ENCODE measurements at places on chromosomes 4 and X.

GRCh38 chr4:22014222-22014741 lies 65.7 kb upstream of the KCNIP4 start:
- DNase-seq = no peak

GRCh38 chrX:29858714-29859113 lies 356.6 kb upstream of the MAGEB2 start:
- DNase-seq = no peak

DNA sequence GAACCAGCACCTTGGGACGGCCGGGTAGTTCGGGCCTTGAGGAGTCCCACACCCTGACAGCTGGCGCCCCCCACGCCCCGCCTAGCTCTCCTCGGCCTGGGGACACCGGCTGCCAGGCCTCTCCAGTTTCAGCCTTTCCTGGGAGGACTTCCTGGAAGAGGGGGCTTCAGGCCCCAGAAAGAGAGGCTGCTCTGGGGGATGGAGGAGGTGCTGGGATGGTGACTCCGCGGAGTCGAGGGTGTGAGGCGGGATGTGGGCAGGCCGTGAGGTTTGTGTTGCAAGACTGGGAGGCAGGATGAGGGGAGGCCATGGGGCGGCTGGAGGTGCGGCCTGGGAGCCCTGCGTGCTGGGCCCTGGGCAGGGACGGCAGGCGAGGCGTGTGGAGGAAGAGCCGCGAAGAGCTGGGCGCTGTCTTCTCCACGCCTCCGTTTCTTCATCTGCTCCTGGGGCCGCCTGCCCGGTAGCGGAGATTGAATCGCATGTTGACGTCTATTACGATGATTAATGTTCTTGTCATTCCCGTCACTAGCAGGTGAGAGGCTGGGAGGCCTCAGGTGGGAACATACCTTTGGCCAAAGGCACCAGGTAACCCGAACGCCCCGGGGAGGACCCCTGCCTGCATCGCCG lies 918 bp upstream of the FGFRL1 start:
- DNase-seq = peak; percentile 87

DNA sequence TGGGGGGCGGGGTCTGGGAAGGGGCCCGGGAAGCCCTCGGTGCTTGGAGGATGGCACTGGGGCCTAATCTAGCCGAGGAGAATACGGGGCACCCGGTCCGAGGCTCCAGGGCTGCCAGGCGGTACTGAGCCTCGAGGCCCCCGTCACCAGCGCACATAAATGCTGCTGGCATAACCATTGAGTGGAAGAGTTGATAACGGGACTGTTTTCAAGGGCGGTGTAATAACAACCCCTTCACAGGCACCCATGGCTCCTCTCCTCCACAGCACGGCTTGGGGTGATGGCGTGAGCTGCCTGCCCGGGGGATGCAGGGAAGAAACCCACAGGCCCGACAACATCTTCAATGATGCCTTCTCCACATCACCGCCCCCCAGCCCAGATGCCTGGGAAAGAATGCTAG lies 130.7 kb downstream of the FAM53A start:
- no peak for DNase-seq

GRCh38 chrX:65932173-65933084 lies 107.5 kb downstream of the VSIG4 start:
- peak; percentile 57 for DNase-seq

- no peak for DNase-seq
Measured at GRCh38 chr4:813900-814299, 12.0 kb downstream of the CPLX1 start.

GRCh38 chrX:71534773-71535544 lies 2.1 kb downstream of the OGT start:
- DNase-seq = no peak

- DNase-seq = peak; percentile 34
Measured at GRCh38 chrX:150899191-150899757, 806 bp upstream of the CD99L2 start.

DNA sequence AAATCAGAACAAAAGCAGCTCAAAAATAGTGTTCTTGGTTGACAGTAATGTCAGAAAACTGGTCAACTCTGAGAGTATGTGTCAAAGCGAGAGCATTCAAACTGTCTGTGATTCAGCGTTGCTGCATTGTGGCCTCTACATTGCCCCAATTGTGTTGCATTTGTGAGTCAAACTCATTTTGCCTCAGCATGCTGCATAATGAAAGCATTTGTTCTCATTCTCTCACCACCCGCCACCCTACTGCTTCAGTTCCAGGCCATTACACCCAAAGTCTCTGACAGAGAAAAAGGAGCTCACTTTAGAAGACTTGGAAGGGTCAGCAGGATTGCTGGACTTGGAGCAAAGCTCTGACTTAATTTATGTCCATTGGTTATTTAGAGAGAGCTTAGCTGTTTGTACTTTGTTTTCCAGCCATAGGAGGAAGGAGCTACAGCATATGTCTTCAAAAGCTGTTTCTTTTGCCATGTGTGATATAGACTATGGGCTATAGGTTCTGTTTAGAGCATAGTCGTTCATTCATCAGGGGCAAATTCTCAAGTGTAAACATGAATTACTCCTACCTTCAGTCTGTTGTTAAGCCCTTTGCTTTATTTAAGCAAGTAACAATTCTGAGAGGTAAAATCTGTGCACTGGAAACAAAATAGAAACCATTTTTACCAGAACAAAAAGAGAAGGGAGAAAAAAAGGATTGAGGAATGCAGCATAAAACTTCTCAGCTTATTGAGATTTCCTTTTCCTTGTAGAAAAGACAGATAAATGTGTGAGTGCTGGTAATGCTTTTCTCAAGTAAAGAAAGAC lies 153.4 kb upstream of the ANK2 start:
- peak; percentile 24 for DNase-seq

GRCh38 chrX:30713061-30713525 lies 59.9 kb downstream of the GK start:
- DNase-seq = peak; percentile 71

DNA sequence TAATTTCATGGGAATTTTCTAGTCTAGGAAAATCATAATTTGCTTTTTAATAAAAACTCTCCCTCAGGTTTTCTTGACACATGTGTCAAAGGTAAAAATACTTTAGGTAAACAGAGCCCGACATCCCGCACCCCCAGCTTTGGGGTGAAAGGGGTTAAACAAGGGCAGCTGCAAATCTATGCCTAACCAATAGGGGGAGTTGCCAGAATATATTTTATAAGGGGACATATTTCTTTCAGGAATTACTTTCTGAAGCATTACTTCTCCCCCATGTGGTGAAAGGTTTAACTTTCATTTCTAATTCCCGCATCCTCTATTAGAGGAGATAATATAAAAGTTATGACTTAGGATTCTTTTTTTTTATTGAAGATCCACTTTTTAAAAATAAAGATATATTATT lies 53.9 kb upstream of the HEPH start:
- peak; percentile 16 for DNase-seq

DNA sequence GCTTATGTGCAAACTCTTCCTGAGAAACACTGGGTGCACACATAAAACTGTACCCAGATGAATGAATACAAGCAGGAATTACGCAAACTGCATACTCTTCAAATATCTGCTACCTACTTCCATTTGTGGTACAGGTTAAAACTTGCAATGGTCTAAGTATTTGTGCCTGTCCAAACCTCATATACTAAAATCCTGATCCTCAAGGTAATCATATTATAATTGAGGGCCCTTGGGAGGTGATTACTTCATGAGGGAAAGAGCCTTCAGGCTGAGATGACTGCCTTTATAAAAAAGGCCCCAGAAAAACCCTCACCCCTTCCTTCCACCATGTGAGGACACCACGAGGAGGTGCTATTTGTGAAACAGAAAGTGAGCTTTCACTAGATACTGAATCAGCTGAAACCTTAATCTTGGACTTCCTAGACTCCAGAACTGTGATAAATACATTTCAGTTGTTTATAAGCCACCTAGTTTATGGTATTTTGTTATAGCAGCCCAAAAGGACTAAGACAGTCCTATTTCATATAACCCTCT lies 1977.2 kb downstream of the PCDH7 start:
- DNase-seq = no peak

DNA sequence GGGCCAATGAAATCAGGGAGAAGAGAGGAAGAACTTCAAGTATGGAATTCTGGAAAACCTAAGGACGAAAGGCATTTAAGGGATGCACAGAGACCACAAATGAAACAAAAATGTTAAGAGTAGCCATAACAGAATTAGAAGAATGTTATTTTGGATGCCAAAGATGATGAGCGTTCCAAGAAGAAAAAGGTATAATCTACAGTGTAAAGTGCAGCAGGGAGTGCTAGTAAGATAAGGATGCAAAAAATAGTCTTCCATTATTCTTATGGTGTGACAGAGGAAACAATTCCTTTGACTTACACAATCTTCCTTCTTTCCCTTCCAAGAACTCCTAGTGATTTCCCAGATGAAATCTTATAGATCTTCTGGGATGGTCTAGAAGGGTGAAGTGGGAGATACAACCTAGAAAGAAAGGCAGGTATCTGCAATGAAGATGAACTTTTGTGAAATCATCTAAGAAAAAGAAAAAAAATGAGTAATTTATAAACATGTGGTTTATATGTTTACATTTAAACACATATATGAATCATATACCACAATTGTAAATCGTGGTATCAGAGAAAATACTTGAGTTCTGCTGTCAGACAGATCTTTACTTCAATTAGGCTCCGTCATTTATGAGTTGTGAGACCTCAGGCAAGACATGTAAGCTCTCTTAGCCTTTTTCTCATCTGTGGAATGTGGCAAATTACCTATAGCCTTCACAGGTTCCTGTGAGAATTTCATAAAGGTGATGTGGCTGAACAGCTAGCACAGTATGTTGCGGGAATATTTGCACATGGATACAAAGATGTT lies 8.1 kb downstream of the MORF4L2 start:
- DNase-seq = no peak

DNA sequence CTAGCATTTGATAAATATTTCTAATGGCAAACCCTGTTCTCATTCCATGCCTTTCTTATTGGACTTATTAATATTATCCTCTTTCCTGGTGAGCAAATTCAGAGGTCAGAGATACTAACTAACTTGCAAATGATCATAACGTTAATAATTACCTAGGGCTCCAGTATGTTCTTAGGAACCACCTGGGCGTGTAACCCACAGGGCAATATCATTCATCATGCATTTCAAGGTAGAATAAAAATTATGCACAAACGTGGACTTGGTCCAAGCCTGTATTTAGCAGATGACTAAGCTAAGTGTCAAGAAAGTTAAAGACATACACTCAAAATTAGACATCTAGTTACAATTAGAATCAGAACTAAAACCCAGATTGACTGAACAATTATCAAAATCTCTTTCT lies 850.1 kb downstream of the TRIML1 start:
- DNase-seq = no peak

DNA sequence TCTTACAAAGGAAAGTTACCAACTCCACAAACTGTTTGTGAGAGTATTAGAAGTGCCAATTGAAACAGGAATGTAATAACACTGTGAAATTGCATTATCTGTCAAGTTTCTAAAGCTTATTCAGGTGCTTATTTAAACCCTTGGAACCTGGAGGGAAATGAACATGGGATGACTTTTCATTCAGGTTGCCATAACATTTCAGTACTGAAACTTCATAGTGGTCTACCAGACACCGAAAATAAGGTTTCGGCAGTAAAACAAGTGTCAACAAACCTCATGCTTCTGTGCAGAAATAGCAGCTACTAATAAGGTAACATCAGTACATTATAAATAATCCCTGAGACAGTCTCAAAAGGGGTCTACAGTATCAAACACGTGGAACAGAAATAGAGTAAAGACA lies 890.7 kb upstream of the INTU start:
- DNase-seq = no peak

GRCh38 chrX:17020356-17020755 lies 73.9 kb downstream of the REPS2 start:
- DNase-seq = no peak

DNA sequence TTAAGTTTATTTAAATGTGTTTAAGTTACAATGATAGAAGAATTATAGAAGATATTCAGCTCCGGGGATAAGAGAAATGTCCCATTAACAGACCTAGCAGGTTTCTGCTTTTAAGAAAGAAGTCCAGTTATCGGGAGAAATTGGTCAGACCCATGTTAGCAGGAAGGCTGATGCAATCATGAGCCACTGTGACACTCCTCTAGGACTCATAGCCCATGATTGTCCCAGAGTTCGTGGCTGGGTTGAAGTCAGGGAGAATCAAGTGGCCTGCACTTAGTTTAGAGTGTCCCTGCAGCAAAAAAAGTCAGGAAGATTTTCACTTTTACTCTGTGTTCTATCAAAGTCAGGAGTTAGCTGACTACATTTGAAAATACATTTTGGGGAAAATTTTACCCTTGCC lies 72.0 kb downstream of the TMEM144 start:
- no peak for DNase-seq

DNA sequence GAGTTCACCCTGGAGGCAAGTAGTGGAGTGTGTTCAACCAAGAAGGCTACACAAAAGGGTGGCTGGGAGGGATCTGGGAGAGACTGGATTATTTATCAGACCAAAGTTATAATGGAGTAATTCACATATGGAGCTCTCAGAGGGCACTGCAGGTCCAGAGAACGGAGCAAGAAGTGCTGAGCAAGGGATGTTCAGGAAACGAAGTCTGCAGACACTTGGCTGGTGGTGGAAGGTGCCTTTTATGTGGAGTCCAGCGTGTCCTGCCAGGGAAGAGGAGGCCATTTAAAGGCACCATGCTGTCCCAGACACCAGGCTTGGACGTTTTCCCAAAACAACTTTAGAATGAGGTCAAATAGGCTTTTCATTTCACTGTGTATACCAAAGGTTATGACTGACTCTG lies 130.1 kb downstream of the CEP135 start:
- no peak for DNase-seq

DNA sequence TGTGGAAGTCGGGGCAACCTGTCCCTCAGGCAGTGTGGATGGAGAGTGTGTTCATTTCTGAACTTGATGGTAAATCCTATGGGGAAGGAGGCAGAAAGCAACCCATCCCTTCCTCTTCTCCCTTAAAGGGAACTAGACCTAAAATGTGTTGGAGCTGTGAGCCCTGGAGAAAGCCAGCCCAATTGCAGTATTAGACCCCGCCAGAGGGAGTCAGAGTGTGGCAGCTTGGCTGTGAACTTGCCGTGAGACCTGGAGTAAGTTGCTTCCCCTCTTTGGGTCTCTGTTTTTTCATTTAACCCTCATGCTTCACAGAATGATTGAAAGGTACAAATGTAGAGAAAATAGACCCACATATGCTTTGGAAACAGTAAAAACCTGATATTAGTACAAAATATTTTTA lies 108.7 kb upstream of the PAK3 start:
- peak; percentile 5 for DNase-seq

GRCh38 chr4:137180349-137180748 lies 351.9 kb downstream of the PCDH18 start:
- DNase-seq = no peak

- no peak for DNase-seq
Measured at GRCh38 chr4:123449780-123450179, 53.2 kb downstream of the SPRY1 start.

Measured in activated CD4-positive, alpha-beta T cell treated with anti-CD3 and anti-CD28 coated beads for 36 hours (primary cell).